Endothelial cell (in vitro differentiated cells): ENCODE measurements at places on chromosomes 5 and 9. TPM values are rescaled to one million over a fixed set of nuclear protein-coding genes. Genes with fewer than 3 reads are reported as not detected.
A peak's percentile ranks its signal among the peaks of the same experiment; 100 is the strongest.

Gene SLC1A3
- total RNA-seq: 4.0 TPM

Gene ERP44
- total RNA-seq: 14.5 TPM

- DNase-seq: peak; percentile 37
Observed at GRCh38 chr5:143094087-143094521, 309.4 kb downstream of the NR3C1 start.

DNA sequence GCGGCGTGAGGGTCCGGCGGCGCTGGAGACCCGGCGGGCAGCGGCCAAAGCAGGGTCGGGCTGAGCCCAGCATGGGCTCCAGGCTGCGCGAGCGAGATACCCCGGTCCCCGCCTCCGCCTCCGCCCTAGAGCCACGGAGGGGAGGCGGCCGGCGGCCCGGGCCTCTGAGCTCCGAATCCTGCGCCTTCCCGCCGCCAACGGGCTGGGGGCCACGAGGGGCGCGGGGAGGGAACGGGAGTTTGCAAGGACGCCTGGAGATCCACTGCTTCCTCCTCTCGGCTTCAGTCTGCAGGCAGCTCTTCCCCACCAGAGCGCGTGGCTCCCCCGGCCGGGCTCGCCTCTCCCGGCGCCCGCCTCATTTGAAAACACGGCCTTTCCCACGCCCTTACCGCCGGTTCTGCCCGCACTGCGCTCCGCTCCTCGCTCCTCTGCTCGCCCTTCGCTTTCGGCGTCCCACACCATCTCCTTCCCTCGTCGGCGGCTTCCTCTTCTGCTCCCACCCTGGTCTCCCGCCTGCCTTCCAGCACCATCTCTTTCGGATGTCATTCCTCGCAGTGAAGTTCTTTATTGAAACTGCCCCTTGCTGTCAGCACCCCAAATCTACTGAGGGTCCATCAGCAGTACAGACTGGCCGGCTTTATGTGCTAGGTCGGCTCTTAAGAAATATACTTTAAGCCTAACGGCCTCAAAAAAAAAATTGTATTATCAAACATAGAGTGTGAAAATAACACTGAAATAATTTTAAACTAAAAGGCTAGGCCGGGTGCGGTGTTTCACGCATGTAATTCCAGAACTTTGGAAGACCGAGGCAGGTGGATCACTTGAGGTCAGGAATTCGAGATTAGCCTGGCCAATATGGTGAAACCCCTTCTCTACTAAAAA, 105.0 kb upstream of the FAM120A start:
- DNase-seq: peak; percentile 38

Gene SLC4A9
- 0.23 TPM for total RNA-seq

GRCh38 chr5:117100176-117100575, 525.6 kb upstream of the SEMA6A start:
- no peak for DNase-seq

- no peak for DNase-seq
Observed at GRCh38 chr5:174148721-174149120, 103.2 kb downstream of the NSG2 start.

Gene RORB
- 0.51 TPM for total RNA-seq

DNA sequence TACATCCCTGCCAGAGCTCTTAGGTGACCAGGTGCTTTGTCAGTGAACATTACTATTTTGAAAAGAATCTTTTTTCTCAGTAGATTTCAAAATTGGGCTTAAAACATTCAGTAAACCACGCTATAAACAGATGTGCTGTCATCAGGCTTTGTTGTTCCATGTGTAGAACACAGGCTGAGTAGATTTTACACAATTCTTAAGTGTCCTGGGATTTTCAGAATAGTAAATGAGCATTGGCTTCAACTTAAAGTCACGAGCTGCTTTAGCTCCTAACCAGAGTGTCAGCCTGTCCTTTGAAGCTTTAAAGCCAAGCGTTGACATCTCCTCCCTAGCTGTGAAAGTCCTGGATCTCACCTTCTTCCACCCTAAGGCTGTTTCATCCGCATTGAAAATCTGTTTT, 83.6 kb downstream of the CARTPT start:
- no peak for DNase-seq

Gene OR1Q1
- not detected for total RNA-seq
